ENCODE measurements at places on chromosomes 1 and 21.

GRCh38 chr1:89887270-89887669 lies 66.4 kb downstream of the LRRC8D start:
- peak; percentile 61 for DNase-seq

- DNase-seq = peak; percentile 96
Measured at GRCh38 chr1:156122519-156123355, 8.2 kb downstream of the LMNA start.

GRCh38 chr1:111848852-111849545 lies 93.3 kb downstream of the DDX20 start:
- DNase-seq = no peak

DNA sequence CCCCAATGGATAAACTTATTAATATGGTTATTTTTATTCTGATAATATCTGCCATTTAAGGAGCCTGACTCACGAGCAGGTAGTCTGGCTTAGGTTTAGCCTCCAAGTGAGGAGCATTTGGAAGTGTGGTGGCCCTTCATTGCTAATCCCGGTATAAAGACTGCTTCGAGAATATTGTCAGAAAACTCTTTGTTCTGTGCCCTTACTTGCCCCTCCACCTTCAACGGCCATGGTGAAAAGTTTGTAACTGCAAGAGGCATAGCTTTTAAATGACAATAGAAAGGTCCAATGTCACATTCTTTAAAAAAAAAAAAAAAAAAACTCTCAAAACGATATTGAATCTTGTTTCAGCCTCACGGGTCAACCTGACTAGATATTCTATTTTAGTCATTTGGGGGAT lies 157.4 kb upstream of the PROX1 start:
- DNase-seq = no peak

DNA sequence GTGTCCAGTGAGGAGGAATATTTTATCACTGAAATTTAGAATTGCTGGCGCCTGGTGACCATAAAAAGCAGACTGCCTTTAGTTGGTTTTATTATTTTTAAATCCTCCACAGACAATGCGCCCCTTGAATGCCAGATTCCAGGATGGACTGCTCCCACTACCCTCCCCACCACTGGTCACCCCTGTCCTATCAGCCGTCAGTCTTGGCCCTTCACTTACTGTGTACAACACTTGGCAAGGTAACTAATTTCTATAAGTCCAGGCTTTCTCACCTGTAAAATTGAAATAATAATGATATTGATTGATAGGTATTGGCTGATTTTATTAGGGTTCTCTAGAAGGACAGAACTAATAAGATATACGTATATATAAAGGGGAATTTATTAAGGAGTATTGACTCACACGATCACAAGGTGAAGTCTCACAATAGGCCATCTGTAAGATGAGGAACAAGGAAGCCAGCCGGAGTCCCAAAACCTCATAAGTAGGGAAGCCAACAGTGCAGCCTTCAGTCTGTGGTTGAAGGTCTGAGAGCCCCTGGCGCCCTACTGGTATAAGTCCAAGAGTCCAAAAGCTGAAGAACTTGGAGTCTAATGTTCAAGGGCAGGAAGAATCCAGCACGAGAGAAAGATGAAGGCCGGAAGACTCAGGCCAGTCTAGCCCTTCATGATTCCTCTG lies 17.8 kb downstream of the RHEX start:
- no peak for DNase-seq

DNA sequence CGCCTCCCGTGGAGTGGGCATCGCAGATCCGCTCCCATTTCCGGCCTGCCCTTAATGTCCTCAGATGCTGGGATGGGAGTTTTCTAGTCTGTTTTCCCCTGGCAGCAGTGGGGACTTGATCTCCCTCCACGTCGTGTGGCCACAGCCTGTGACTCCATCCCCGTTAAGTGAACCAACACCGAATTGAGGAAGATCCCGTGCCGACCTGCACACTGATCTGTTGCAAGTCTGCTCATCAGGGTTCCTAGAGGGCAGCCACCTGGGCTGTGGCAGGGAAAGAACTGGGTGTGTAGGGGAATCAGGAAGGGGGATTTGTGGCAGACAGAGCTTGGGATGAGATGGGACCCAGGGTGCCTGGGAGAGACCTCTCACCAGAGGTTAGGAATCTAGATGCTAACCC lies 23.3 kb upstream of the CDK18 start:
- DNase-seq = no peak

DNA sequence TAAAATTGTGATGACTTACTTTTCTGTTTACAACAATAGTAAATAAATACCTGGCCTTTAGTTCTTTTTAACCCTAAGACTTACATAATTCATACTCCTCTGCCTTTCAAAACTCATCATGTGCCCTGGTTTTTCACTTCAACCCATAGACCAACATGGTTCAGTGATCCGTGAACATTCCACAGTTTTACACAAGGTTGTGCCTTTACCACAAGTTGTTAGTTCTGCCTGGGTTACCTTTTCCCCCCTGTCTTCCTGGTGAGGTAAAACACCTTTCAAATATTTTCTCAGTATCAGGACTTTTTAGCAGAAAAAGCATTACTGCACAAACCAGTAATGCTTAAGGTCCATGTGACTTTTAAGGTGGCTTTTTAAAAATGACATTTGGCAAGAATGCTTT lies 1466.4 kb downstream of the PLA2G4A start:
- no peak for DNase-seq

- DNase-seq = no peak
Measured at GRCh38 chr1:115408533-115408932, 70.5 kb upstream of the NGF start.

- DNase-seq = no peak
Measured at GRCh38 chr1:16972189-16972895, 8.1 kb downstream of the MFAP2 start.

DNA sequence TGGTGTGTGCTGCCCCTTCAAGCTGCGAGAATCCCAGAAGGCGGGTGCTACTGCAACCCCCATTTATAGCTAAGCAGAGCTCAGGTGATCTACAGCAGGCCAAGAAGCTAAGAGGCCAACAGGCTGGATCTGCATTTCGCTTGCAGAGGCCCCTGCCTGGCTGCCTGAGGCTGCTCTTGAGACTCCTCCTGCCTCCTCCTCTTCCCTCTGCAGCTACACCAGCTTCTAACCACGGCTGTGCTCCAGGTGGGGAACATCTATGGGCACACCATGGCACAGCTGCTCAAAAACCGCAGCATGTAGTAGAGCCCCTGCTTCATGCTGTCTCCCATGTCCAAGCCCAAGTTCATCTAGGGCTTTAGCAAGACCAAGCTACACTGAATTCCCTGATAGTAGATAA lies 72.9 kb upstream of the ZNF678 start:
- DNase-seq = no peak
